Tongue (tissue), 3 donors: ENCODE measurements at places on chromosomes 12 and 14.

DNA sequence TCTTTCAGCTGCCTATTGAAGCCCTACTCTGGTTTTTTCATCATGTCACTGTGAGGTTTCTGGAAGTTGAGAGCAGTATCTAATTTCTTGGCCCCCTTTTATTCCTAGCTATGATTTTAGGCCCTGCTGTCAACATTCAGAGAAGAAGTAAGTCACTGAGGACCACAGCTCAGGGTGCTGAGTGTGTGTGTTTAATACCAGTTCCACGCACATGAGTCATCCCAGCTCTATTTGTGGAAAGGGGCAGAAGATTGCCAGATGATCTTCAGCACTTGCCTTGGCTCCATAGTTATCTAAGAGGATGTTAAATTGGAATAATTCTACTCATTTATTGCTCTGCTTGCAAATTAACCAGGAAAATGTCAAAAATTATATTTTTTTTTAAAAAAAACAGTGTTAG is 65.5 kb upstream of the SLC38A4 start:
- no peak for DNase-seq

- DNase-seq, result no peak
Measured at GRCh38 chr14:31718985-31719384, 157.8 kb downstream of the NUBPL start.

GRCh38 chr12:55074806-55075205 is 51.4 kb upstream of the OR9K2 start:
- peak; percentile 30 for DNase-seq

- no peak for DNase-seq
Measured at GRCh38 chr12:47729233-47729632, 3.9 kb upstream of the ENDOU start.

DNA sequence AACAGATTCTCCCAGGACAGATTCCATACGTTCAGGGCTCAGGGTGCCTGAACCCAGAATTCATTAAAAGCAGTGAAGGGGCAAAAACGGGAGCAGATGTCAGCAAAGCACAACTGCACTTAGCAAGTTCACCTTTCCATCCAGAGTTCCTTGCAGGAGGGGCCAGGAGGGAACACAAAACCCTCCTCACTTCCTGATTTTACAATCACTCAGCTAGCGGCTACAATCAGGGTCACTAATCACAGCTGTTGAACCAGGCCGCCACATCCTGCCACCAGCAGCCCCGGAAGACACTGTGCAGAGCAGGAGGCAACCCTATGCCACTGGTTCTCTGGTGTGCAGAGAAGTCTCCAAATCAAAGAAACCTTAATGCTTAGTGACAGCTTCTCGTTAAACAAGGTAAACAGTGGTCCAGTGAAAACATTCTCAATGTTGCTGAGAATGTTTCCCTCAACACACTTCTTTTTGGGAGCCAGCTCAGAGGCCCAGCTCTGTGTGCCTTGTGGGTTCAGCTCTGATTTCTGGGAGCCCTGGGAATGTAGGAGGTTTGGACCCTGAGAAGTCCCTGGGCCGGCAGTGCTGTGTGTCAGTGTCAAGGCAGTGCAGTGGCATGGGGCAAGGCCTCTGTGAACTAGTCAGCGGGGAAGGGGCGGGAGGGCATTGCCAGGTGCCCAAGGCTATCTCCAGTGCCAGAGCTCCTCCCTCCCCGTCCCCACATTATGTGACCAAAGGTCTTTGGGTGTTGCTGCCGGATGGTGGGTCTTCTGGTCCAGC is 54.5 kb downstream of the VCPKMT start:
- no peak for DNase-seq

DNA sequence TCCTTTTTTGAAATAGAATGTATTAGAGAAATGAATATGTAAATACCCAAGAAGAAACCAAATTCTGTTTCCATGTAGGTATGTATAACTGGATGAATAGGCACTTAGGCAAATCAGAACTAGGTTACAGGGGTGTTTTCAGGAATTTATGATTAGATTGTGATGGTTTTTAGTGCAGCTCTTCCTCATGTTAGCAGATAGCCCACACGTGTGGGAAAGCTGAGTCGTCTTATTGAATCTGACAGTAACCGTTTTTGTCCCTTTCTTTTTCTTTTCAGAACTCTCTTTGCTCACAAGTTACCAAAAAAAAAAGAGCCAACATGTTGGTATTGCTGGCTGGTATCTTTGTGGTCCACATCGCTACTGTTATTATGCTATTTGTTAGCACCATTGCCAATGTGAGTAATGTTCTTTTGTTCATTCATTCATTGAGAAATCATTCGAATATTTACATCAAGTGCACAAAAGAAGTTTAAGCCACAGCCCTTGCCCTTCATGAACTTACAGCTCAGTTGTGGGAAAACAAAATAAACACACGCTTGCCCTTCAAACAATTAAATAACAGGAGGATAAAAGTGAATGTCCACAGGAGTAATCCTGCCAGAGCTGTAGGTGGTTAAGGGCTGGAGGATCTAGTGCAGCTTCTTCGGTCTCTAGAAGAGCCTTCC is 14.8 kb downstream of the EMP1 start:
- DNase-seq, result no peak

- no peak for DNase-seq
Measured at GRCh38 chr12:127620735-127621355, 646.1 kb upstream of the TMEM132C start.

DNA sequence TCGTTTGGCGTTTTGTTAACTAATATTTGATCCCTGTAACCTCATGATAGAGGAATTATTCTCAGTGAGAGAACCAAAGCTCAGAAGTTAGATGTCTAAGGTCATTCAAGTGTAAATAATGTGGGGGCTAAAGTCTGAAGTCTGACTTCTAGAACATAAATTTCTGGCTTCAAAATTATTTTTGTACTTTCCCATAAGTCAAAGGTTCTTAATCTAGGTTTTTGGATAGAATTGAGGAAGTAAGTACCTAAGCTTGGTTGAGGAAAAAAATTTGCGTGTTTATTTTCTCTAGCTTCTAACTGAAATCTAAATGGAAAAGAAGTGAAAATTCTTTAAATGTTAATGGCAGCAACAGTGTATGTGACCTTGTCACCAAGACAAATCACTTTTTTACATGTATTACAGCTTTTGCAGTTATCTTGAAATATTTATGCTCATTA is 2.3 kb downstream of the LARP4 start:
- no peak for DNase-seq

GRCh38 chr12:125331342-125332052 is 266.3 kb downstream of the AACS start:
- DNase-seq, result no peak

- DNase-seq, result no peak
Measured at GRCh38 chr12:126233625-126234024, 1168.4 kb downstream of the AACS start.

DNA sequence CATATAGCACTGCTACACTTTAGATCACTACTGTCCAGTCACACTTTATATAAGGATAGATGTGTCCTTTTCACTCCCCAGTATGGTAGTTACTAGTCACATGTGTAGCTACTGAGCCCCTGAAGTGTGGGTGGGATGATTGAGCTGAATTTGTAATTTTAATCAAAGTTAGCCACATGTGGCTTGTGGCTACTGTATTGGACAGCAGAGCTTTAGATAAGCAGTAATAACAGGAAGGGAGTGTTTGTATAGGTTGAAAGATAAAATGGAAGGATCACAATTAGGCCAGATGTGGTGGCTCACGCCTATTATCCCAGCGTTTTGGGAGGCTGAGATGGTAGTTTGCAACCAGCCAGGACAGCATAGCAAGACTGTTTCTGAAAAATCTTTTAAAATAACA is 23.5 kb downstream of the NAA30 start:
- DNase-seq, result no peak

- peak; percentile 92 for DNase-seq
Measured at GRCh38 chr12:95385246-95386035, 88.5 kb upstream of the METAP2 start.

GRCh38 chr12:79370021-79370420 is 320.7 kb downstream of the PAWR start:
- no peak for DNase-seq

- no peak for DNase-seq
Measured at GRCh38 chr12:9033265-9033887, 44.0 kb downstream of the KLRG1 start.

GRCh38 chr14:55031190-55031589 is 4.2 kb downstream of the SOCS4 start:
- DNase-seq, result no peak

GRCh38 chr12:108479364-108480070 is 35.6 kb upstream of the FICD start:
- no peak for DNase-seq

DNA sequence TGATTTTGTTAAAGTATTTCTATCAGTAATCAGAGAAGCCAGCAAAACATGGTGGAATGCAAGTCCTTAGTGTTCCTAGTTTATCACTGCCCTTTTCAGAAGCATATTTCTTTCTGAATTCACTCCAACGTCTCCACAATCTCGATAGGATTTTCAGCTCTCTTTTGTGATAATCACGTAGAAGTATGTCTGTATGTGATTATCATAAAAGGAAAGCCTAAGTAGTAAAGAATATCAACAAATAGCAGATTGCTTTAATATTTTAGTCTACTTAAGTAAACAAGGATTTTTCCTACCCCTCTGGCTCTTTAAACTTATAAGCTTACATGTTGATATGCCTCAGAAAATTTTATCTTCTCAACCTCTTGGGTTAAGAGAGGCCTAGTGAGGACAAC is 147.4 kb upstream of the NUDT4 start:
- DNase-seq, result no peak

DNA sequence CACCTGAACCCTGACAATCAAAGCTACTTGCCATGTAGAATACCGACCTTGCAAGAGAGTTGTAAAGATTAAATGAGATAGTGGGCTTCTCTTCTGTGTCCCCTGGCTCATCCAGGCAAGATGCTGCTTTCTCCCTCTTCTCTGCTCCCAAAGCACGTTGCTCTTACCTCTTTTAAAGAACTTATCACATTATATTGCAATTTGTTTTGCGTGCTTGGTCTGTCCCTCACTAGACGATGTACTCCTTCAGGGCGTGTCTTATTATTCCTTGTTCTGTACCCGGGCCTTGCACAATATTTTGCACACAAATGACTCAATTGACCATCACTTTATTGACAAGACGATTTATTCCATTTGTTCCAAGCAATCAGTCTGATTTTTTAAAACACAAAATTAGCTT is 3.3 kb downstream of the DCN start:
- peak; percentile 45 for DNase-seq

- peak; percentile 34 for DNase-seq
Measured at GRCh38 chr14:31965071-31965734, 111.9 kb upstream of the ARHGAP5 start.

DNA sequence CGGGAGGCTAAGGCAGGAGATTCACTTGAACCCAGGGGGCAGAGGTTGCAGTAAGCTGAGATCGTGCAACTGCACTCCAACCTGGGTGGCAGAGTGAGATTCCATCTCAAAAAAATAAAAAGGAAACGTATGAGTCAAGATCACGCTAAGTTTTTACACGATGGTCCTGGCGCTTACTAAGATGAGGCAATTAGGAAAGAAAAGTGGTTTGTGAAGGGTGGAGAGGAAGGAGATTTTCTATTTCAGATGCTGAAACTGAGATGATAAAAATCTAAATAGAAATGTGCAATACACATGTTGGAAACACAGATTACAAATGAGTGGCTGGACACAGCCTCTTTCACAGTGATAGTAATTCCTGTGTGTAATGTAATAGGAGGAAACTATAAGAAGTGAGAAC is 63.2 kb downstream of the KDM5A start:
- DNase-seq, result no peak

DNA sequence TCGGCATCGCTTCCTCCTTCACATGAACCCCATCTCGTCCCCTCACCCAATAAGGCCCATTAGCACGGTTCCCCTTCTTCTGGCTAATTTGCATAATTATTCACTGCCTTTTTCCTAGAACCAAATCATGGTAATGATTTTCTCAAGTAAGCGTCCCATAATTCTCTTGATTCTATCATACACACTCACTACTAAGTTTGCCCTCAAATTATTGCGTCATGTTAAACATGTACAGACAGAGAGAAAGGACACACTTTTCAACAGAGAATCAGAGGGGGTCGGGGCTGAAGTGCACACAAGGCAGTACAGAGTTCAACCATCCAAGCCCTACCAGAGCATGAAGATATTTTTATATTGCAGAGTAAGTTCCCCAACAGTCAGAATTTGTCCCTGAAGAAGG is 256.6 kb downstream of the FOXN3 start:
- DNase-seq, result no peak

DNA sequence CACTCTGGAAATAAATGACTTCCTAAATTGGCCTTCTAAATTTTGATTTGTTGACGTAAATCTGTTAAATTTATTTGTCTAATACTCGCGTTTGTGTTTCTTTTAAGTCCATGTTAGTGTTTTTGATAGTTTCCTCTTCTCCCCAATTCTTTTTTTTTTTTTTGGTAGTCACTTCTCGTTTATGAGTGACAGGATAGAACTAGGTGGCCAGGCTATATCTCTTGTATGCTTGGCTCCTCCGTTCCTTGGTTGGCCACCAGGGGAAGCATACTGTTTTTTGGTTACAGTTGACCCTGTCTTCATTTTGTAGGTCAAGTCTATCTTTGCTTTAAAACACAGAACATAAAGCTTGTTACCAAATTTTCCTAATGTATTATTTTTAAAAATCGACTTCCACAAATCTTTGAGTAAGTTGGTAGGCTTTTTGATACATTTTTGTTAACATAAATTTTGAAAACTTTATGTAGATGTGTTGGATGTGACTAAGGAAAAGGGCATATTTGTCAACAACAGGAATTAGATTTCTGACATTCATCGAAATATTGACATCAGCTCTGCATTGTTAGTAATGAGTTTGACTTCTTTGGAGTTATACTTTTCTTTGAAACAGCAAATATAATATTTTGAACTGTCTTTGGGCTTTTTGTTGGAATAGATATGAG is 2.2 kb downstream of the RCOR1 start:
- peak; percentile 70 for DNase-seq

DNA sequence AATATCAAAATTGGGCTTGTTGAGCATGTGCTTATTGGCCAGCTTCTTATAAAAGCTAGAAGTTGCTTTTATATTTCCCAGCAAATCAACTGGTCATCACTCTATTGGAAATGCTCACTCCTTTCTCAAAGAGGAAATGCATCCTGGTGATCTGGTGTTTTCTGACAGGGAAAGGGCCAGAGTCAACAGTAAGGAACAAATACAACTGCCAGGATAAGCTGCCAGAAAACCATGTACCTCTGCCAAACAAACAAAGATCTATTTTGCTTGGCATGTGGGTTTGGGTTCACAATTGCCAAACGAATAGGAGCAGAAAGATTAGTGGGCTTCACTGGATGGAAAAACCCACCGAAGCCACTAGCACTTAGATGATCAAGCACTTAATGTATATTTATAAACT is 126.9 kb upstream of the PDZRN4 start:
- DNase-seq, result no peak

DNA sequence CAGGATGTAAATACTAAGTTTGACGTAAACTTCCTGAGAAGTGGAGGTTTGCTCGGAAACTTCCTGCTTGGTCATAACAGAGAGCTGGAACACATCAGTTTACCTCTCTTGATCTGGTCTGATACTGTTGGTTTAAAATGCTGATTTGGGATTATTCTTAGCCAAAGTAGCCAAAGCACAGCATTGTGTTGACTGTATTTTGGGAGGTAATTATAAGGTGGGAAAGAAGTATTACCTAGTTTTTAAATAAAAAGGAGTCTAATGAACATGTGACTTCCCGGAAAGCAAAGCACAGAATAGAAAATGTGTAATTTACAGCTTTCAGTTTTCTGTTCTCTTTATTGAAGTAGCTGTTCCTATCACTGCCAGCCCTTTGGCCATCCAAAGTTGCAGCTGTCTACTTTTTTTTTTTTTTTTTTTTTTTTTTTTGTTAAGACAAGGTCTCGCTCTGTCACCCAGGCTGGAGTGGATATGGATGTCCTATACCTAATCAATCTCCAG is 52.2 kb upstream of the SRP54 start:
- no peak for DNase-seq
